Myocyte (in vitro differentiated cells): ENCODE measurements at places on chromosomes 7 and 10. TPM values are rescaled to one million over a fixed set of nuclear protein-coding genes. Genes with fewer than 3 reads are reported as not detected.
A peak's percentile ranks its signal among the peaks of the same experiment; 100 is the strongest.

DNA sequence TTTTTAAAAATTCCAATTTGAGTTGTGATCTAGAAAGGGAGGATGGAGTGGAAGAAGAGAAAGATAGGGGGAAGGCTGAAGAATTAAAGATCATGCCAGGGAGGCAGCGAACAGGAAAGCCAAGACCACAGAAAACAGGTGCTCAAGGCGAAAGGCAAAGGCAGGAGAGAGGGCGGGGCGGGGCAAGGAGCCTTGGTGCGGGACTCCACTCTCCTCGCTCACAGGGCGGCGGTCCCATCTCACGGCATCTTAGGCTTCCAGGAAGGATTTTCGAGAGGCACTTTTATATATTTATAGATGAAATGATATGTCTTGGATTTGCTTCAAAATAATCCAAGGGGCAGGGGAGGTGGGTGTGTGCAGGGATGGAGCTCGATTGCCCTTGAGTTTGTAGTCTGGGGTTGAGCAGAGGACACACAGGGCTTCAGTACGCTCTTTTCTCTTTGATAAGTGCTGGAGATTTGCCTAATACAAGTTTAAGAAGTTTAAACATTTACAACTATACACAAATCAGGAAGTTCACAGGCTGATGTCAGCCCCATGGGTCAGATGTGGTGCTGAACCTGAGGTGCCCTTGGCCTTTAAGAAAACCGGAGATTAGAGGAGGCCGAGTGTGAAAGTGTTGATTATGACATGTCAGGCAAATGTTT is 161.1 kb downstream of the PRKAG2 start:
- DNase-seq, result peak; percentile 27

- DNase-seq, result peak; percentile 46
Measured at GRCh38 chr7:123204206-123204835, 4.6 kb upstream of the SLC13A1 start.

GRCh38 chr10:21172542-21172929 is 275.4 kb upstream of the NEBL start:
- no peak for DNase-seq

DNA sequence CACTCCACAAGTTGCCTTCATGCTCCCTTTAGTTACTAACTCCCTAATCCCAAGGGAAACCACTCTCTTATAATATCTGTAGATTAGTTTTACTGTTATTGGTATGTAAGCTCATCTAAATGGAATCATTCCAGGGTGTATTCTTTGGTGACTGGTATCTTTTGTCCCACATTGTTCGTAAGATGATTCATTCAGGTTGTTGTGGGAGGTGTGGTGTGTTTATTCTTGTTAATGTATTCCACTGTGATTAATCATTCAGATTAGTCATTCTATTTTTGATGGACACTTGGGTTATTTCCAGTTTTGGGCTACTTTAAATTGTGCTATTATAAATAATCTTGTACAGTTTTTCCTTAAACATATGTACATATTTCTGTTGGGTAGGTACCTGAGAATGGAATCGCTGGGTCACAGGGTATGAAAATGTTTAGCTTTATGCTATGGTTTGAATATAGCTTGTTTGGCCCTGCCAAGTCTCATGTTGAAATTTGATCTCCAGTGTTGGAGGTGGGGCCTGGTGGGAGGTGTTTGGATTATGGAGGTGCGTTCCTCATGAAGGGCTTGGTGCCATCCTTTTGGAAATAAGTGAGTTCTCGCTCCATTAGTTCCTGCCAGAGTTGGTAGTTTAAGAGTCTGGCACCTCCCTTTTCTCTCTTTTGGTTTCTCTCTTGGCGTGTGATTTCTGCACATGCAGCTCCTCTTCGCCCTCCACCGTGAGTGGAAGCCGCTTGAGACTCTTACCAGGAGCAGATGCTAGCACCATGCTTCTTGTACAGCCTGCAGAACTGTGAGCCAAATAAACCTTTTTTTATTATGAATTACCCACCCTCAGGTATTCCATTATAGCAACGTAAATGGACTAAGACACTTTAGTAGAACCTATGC is 13.8 kb downstream of the BTRC start:
- DNase-seq, result peak; percentile 73

DNA sequence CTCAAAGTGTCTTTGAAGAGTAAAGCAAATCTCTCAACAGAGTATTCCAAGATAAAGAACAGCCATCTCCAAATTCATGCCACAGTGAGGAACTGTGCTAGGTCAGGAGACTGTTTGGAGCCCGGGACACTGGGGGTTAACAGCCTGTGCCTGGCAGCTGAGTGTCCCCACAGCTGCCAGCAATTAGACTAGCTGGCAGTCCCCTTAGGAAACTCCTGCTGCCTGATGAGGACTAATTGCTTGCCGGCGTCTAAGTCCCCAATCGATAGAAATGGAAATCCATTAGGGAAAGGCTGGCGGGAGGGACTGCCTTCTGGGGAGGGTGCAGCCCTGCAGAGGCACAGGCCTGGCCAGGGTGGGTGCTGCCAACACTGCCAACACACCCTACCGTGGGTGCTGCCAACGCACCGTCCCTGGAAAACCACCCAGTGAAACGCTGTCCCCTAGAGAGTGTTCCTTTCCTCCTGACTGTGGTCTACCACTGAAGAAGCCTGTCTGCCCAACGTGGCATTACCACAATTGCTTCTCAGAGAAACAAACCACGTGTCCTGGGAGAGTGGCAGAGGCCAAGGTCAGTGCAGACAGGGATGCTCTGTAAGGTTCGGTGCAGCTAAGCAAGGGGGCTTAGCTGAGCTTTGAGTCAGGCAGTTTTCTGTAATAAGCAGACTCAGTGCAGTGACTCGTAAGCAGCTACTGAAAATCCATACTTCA is 60.8 kb downstream of the XRCC2 start:
- DNase-seq, result peak; percentile 83

GRCh38 chr10:19817231-19817933 is 1.1 kb downstream of the PLXDC2 start:
- DNase-seq, result peak; percentile 31

DNA sequence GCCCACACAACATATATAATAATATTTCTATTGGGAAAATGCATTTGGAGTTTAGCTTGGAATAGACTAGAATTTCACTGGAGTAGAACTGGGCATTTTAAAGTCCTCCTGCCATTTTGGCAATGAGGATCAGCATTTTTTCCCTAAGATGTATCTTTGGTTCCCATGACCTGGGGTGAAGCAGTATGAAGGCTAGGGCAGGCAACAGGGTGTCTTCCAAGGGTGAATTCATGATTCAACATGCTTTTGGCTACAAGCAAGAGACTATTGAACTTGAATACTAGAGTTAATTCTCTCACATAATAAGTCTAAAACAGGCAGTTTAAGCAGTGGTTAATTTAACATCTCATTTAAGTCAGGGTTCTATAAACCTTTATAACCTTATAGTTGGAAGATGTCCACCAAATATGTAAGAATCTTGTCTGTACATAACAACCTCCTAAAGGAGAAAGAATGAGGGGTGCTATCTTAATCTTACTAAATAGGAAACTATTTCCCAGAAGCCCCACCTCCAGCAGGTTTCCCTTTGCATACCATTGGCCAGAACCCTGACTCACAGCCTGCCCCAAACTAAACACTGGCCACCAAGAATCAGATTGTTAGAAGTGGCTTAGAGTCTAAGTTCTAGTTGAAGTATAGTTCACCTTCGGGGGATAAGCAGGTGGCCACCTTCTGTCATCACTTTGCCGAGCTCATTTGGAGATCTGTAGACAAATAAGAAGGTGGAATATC is 96.0 kb upstream of the PRPS1L1 start:
- DNase-seq, result no peak

- DNase-seq, result peak; percentile 13
Measured at GRCh38 chr10:132904181-132904813, 38.1 kb downstream of the CFAP46 start.

GRCh38 chr10:132468216-132468615 is 69.4 kb upstream of the INPP5A start:
- DNase-seq, result no peak

DNA sequence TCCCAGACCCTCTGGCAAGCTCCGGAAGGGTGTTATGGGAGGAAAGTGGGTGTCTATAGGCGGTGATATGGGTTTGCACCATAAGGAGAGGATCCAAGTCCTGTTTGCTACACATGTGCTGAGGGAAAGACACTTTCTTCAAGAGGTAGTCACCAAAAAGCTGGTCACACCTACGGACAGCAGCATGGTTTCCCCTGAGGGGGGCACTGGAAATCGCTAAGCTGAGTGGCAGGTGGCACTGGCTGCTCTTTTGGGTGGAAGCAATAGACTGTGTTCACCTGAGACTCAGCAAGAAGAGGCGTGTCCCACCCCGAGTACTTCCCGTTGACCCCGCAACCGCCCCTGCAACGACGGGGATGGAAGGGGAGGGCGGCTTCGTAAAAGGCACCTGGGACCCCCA is 1.8 kb upstream of the FOXI2 start:
- DNase-seq, result no peak

- no peak for DNase-seq
Measured at GRCh38 chr10:78616125-78616695, 452.6 kb upstream of the ZMIZ1 start.

GRCh38 chr7:123929655-123930054 is 4.6 kb downstream of the SPAM1 start:
- DNase-seq, result no peak

DNA sequence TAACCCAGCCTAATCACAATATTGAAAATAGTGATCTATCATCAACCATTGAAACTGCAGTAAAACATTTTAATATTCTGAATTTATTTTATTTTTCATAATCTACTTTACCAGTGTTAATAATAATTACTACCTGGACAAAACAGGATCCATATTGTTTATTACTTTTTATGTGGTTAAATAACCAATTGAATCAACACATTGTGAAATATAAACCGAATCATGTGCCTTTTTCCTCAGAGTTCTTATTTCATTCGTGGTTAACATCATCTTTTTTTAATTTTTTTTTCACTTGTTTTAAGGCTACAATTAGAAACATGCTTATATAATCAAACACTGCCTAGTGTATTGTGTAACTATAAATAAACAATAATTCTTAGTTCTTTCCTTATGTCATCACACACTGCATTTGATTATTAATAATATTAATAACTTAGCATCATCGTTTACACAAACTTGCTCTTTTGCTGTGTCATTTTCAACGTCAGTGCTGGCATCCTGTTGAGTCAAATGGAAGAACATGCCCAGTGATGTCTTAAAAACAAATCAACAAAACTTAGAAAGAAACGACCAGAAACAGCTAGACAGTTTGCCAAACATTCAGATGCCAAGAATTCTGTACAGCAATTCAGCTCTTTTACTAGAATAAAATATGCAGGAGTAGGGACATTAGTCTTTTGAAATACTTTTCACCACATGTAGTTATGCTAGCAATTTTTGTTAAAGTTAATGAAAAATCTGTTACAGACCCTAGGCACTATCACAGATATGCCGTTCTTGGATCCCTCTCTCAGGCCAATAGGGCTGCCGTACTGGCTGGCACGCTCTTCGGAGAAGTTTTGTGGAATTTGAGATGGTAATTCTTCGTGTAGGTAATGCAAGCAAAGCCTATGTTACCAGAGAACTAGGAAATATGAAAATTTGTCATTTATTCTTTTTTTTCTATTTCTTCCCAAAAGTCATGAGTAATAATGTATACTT is 330.4 kb upstream of the SEMA3A start:
- DNase-seq, result peak; percentile 65

DNA sequence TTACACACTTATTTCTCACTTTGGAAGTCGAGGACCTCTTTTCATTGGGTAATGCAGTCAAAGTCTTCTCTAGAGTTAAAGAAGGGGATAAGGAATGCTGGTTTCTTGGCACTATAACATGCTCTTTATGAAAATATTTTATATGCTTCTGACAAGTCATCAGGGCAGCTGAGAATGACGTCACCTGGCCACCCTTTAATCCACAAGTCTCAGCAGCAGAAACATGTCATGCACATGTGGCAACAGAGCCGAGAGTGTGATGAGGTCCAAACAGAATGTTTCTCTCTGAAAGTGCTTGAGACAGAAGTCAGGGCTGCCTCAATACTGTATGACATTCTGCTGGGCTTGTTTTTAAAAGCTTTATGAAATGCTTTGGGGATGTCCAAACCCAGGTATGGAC is 63.5 kb upstream of the C10orf90 start:
- DNase-seq, result peak; percentile 58

GRCh38 chr10:47323087-47323486 is 833 bp downstream of the GDF2 start:
- no peak for DNase-seq

DNA sequence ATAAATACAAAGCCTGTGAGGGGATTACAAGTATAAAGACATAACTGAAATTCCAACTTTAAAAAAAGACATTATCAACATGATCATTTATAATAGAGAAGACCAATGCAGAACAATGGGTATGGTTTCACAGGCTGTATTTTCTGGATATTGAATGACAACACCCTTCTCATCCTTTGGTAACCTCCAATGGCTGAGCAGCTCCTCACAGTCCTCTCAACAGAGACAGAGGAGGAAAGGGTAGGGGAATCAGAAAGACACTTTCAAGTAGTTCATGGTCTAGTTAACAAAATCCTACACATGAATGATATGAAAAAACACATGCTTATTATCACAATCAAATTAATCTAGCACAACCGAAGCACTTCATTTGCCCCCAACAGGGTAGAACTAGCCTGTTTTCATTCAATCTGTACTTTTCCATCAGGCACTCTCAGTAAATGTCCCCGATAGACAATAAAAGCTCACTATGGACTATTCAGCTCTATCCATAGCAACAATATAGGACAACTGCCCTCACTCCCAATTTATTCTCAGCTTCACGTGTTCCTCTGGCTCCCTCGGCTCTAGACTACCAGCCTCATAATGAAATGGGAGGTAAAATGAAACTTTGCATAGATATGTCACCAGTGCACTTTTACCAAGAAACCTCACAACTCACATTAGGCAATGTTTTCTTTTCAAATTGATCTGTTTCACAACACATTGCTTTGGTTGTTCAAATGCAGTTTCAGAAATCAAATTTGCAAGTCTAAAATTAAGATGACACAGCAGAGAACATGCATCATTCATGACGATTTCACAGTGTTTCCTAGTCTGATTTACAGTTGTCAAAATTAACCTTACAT is 211.4 kb downstream of the THSD7A start:
- DNase-seq, result no peak

GRCh38 chr10:50561816-50562215 is 61.9 kb downstream of the SGMS1 start:
- DNase-seq, result no peak

GRCh38 chr7:47503281-47503680 is 78.6 kb downstream of the TNS3 start:
- peak; percentile 74 for DNase-seq

DNA sequence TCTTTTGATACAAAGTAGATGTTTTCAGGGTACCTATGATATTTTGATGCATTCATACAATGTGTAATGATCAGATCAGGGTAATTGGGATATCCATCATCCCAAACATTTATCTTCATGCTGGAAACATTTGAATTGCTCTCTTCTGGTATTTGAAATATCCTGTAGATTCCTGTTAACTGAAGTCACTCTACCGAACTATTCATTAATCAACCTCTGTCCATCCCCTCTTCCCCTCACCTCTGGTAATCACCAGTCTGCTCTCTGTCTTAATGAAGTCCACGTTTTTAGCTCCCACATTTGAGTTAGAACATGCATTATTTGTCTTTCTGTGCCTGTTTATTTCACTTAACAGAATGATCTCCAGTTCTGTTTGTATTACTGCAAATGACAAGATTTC is 11.3 kb downstream of the MTG1 start:
- DNase-seq, result no peak

Gene HOXA3
- total RNA-seq, result 1.7 and 4.4 TPM in 2 replicates

Gene SKIDA1
- 0.26 and 0.37 TPM in 2 replicates for total RNA-seq

Gene EPDR1
- 352 and 357 TPM in 2 replicates for total RNA-seq

Gene WDR11
- 27.7 and 29.4 TPM in 2 replicates for total RNA-seq

Gene GIMAP5
- total RNA-seq, result not detected in 2 replicates

Gene AGAP4
- 4.7 and 4.9 TPM in 2 replicates for total RNA-seq

Gene PAPOLB
- 0.05 TPM in 1 of 2 replicates, not detected in the other for total RNA-seq

Gene NPTX2
- 121 and 170 TPM in 2 replicates for total RNA-seq

Gene KCND2
- total RNA-seq, result 2.7 and 5.8 TPM in 2 replicates
